Left renal pelvis (tissue), 4 donors: ENCODE measurements at places on chromosomes 6 and 20. TPM values are rescaled to one million over a fixed set of nuclear protein-coding genes. Genes with fewer than 3 reads are reported as not detected.

Gene PLN
- 4.5 TPM for polyA plus RNA-seq

Gene SNX9
- 41.9 TPM for polyA plus RNA-seq

Gene OPRM1
- not detected for polyA plus RNA-seq

Gene MAP3K7
- 44.8 TPM for polyA plus RNA-seq

Gene TFEB
- polyA plus RNA-seq, result 8.5 TPM

Gene SASH1
- polyA plus RNA-seq, result 30.4 TPM

Gene TDP2
- polyA plus RNA-seq, result 63.9 TPM

Gene C20orf141
- not detected for polyA plus RNA-seq

Gene PHACTR1
- 14.6 TPM for polyA plus RNA-seq

DNA sequence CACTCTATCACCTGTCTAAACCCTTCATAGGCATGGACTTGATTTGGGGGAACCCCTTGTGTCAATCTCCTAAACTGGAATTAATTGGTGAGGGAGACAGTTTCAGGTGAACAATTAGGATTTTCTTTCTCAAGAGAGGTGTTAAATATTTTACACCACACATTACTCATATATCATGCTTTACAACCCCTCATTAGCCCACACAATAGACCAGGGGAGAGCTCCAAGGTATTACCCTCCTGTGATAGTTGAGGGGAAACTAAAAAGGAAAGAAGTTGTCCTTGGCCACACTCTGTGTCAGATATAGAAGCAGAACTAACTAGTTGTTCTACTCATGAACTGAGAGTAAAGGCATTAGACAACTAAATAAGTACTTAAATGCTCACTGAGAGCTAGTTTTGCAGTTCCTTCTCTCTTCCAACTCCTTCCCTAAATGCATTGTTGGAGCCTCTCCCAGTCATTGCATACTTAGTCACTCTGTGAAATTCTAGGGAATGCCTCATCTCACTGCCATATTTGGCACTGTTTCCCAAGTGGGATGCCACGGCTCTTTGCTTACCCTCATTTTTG is 183.7 kb upstream of the CEP162 start:
- no peak for DNase-seq

GRCh38 chr20:33940666-33941065 is 53.0 kb upstream of the RALY start:
- DNase-seq, result no peak

GRCh38 chr6:11236915-11237314 is 4.4 kb upstream of the NEDD9 start:
- no peak for DNase-seq

DNA sequence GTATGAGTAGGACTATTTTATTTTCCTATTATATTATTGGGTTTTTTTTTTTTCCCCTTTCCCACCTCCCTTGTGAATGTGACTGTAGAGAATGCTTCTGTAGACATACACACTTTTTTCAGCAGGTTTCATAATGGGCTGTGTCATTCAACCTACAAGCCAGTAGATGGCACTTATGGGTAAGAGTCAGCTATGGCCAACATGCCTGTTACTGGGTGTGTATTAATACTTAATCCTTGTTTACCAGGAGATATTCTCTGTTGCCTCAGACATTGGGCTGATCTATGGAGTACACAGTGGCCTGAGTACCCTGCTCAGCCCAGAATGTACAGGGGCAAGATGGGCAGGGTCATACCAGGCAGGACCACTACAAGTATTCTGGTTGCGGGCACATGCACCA is 382.5 kb downstream of the EPHA7 start:
- DNase-seq, result no peak

DNA sequence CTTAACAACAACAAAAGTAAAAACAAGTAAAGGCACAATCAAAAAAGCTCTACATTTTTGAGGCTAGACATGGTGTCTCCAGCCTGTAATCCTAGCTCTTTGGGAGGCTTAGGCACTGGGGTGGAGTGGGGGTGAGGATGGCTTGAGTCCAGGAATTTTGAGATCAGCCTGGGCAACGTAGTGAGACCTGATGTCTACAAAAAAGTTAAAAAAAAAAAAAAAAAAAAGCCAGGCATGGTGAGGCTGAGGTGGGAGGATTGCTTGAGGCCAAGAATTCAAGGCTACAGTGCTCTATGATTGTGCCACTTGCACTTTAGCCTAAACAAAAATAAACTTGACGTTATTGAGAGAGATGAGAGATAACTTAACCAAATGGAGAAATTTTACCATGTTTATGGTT is 60.1 kb downstream of the QKI start:
- DNase-seq, result no peak

DNA sequence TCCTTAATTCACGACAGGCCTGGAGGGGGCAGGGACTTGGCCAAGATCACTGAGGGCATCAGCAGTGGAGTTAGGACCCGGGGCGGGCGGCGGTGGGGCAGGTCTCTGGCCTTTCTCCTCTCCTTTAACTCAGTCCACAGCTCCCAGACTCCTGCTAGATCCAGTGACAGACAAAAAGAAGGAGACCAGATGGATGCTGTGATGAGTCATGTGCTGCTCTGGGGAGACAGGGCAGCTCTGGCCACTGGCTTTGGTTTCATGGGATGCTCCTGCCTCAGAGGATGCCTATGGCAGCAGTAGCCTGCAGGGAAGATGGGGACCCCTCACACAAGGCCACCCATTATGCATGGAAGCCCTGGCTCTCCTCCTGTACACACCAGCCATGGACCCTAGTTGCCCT is 20.5 kb downstream of the EPB41L1 start:
- no peak for DNase-seq

- peak; percentile 35 for DNase-seq
Measured at GRCh38 chr6:45377043-45377553, 636 bp downstream of the SUPT3H start.

- DNase-seq, result no peak
Measured at GRCh38 chr6:108952776-108953486, 104.7 kb downstream of the ARMC2 start.

- DNase-seq, result no peak
Measured at GRCh38 chr20:25076731-25077609, 5.0 kb downstream of the VSX1 start.

- DNase-seq, result no peak
Measured at GRCh38 chr6:44030812-44031454, 96.3 kb downstream of the MRPL14 start.

GRCh38 chr6:48713612-48714011 is 602.6 kb upstream of the PTCHD4 start:
- DNase-seq, result no peak

DNA sequence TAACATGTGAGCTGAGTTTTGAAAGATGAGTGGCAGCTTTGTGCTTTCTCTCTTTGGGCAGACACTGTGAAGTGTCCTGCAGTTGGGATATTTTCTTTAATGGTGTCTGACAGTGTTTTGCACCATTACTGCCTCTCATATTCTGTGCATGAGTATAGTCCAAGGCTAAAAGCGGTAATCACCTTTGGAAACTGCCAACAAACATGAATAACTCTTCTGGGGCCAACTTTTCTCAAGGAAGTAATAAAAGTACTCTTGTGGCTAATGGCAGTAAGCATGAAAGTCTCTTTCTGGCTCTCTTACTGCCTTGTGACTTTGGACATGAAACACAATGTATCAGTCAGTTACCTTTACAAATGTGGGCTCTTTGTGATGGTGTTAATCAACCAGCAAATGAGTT is 91.7 kb upstream of the SOX4 start:
- no peak for DNase-seq

- no peak for DNase-seq
Measured at GRCh38 chr6:34036357-34037069, 109.4 kb downstream of the GRM4 start.

- DNase-seq, result no peak
Measured at GRCh38 chr20:36246401-36246800, 10.1 kb downstream of the AAR2 start.

DNA sequence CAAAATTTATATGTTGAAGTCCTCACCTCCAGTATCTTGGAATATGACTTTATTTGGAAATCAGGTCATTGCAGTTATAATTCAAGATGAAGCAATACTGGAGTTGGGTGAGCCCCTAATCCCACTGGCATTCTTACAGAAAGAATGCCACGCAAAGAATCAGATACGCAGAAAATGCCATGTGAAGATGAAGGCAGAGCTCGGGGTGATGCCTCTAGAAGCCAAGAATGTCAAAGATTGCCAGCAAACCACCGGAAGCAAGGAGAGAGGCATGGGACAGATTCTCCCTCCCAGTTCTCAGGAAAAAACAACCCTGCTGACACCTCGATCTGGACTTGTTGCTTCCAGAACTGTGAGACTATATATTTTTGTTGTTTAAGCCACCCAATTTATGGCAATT is 273.4 kb upstream of the CITED2 start:
- no peak for DNase-seq

GRCh38 chr6:145705561-145705960 is 29.8 kb downstream of the EPM2A start:
- no peak for DNase-seq

GRCh38 chr20:42714298-42715141 is 475.2 kb downstream of the PTPRT start:
- DNase-seq, result no peak

DNA sequence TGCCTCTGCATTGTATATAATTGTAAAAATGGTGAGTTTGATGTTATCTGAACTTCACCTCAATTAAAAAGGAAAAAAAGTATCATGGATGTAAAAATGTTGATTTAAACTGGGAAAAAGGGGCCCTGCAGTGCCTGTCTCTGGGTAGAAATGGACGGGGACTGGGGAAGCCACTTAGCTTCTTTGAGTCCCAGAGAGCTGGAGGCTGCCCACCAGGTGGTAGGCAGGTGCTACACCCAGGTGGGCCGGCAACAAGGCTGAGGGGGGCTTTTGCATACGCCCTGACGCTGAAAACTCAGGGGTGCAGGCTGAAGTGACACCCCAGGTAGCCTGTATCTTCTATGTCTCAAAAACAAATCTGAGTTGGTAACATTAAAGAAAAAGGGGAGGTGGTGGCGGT is 118.2 kb downstream of the SULF2 start:
- no peak for DNase-seq

DNA sequence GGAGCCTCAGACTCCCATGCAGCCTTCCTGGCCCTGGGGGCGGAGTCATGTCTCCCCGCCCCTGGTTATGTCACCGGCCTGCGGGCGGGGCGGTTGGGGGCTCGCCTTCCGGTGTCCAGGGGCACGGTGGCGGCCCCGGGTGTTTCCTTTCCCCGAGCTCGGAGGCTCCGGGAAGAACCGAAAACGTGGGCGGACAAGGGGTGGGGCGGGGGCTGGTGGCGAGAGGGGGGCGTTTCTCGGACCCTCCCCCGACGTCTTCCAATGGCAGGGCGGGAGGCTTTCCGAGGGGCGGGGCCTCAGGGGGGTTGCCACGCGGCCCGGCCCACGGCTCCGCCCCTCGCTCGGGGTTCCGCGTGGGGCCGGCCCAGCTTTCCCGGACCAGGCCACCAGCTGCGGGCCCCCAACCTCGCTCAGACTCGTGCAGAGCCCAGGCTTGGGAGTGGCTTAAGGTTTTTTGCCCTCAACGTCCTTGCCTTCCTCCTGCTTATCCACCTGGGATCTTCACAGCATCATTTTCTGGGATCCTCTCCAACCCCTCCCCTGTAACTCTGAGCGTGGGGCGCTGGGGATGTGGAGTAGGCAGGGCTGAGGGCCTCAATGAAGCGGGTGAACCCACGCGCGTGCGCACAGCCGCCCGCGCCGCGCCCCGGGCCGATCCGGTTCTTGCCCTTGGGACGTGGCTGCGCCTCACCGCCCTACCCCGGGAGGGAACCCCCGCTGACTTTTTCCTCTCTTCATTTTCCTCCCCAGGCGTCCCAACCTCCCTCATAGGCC is 2.1 kb upstream of the NRN1 start:
- no peak for DNase-seq

- DNase-seq, result no peak
Measured at GRCh38 chr20:32664012-32664677, 9.6 kb downstream of the C20orf203 start.

- DNase-seq, result no peak
Measured at GRCh38 chr6:14889188-14889587, 356.7 kb upstream of the JARID2 start.

- DNase-seq, result peak; percentile 15
Measured at GRCh38 chr6:147678253-147678652, 169.8 kb downstream of the SAMD5 start.

- no peak for DNase-seq
Measured at GRCh38 chr20:46099491-46100287, 9.9 kb upstream of the NCOA5 start.

DNA sequence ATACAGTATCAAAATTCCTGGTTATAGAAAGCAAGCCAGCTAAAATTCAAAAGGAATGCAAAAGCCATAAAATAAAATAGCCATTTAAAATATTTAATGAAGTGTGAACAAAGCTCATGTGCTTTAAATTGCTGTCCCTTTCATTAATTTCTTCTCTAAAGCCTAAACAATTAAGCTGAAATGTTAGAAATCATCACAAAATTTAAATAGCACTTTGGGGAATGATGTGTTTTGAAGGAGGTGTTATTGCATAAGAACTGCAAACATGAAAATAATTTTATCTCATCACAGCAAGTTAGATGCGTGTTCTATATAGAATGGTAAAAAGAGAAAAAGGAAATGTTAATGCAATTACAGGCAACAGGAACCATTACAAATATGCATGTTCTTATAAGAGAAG is 111.0 kb downstream of the RIMS1 start:
- no peak for DNase-seq

DNA sequence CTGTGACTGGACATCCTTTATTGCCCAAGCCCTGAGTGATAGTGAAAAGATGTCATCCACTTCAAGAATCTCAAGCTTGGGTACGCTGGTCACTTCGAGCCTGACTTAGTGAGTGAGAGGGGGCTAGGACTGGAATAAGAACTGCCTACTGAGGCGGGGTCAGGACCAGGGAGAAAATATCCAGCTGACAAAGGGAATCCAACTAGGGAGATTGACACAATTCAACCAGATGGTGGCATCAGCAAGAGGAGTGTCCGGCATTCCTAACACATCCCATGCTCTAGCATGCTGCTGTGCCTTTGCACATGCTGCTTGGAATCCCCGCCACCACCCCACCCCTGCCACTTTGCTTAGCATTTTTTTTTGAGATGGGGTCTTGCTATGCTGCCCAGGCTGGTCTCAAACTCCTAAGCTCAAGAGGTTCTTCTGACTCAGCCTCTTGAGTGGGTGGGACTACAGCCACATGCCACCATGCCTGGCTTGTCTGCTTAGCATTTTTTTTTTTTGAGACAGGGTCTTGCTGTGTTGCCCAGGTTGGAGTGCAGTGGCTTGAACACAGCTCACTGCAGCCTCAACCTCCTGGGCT is 6.5 kb upstream of the CEP250 start:
- no peak for DNase-seq

GRCh38 chr20:40532103-40532502 is 156.9 kb downstream of the MAFB start:
- no peak for DNase-seq

GRCh38 chr6:149270616-149271015 is 46.9 kb upstream of the TAB2 start:
- DNase-seq, result no peak

DNA sequence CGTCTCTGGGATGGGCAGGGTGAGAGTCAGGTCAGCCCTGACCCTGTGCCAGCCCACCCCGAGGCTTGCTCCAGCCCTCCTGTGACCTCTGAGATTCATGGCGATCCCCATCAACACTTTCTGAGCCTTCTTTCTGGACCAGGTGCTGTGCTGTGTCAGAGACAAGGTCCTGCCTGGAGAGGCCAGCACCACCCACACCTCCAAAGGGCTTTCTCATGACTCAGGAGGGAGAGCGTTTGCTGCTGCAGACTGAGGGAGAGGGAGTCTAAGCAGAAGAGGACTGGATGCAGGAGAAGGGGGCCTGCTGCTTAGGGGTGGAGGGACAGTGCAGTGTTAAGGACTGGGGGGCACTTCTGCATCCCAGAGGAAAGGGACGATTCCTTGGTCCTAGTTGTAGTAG is 193.5 kb downstream of the LRFN2 start:
- no peak for DNase-seq
